Frontal cortex (tissue), 4 donors: ENCODE measurements at places on chromosomes 11 and 22.

DNA sequence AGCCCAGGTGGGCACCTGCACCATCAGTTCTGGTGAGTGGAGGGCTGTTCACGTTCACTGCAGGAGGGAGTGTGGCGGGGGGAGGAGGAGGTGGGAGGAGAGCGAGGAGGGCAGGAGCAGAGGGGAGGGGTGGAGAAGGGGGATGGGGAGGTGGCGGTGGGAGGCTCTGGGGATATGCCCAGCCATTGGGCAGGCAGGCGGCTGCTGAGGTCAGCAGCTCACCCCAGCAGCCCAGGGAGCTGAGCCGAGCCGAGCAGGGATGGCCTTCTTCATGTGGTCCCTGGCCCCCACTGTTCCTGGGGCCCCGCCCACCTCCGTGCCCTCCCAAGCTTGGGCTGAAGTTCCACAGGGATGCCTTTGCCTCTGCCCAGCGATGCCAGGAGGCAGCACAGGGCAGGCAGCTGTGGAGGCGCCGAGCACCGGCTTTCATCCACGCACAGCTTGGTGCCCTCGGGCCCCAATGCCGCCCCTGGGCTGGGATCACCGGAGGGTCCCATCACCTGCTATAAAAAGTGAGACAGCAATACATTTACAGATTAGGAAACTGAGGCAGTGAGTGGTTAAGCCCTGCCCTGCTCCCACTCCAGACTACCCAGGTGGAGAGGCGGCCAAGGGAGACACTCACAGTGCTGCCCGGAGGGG, 21.6 kb downstream of the RTN4R start:
- DNase-seq, result no peak

DNA sequence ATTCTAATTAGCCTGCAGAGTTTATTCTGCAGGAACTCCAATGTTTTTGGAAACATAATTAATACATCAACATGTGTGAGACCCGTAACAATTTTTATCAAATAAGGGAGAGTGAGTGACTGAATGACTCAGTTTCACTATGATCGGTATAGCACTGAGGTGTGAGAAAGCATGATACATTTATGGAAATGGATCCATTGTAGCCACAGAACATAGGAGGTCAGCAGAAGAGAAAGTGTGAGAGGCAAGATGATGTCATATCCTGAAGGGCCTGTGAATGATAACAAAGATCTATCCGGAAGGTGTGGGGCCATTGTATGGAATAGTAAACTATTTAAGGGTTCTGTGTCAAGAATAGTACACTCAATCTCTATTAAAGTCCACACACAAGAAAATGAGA, 1406.1 kb upstream of the TENM4 start:
- no peak for DNase-seq

DNA sequence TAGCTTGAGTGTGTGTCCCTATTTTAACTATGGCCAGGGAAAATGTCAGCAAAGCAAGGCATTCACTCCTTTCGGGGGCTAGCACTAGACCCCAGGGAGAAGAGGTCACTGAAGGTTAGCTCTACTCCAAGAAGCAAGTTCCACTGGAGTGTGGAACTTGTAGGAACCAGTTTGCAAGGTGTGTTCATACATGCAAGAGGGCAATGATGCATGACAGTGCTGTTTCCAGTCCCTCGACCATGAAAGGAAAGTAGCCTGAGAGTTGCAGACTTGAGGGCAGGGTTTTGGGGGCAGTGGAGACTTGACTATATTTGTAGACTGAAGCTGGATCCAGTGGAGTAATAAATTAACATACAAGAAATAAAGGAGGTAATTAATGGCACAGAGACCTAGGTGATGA, 21.6 kb upstream of the SLC36A4 start:
- no peak for DNase-seq

- peak; percentile 34 for DNase-seq
These were observed 25.8 kb upstream of the DAGLA start for GRCh38 chr11:61654397-61654829.

DNA sequence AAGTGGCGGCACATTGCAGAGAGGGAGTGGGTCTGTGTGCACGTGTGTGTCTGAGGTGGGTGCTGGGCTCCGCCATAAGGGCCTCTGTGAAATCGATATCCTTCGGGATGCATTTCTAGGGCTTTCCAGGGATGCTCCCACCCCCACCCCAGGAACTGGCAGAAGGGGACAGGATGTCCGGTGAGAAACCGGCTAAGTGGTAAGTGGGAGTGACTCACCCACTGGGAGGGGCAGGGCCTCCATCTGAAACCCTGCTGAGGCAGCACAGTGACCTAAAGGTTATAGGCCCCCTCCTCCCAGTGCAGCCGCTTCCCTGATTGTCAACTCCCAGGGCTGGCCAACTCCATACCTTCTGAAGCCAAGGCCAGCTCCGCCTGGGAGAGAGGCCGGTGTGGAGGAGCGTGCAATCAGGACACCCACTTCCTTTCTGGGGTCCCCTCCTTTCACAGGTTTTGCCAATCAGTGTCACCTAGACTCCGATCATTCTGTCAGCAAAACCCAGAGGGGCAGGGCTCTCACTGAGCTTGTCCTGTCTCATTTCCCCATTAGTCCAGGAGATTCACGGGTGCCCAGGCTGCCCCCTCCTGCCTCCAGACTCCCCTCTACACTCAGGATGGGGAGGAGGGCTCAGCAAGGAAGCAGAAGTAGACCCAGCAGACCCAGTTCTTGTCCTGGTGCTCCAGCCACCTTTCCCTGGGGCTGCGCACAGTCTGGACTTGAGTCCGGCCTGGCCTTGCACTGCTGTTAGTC, 44.5 kb downstream of the NECTIN1 start:
- no peak for DNase-seq

- no peak for DNase-seq
These were observed 16.9 kb downstream of the CAPN5 start for GRCh38 chr11:77083566-77084245.

DNA sequence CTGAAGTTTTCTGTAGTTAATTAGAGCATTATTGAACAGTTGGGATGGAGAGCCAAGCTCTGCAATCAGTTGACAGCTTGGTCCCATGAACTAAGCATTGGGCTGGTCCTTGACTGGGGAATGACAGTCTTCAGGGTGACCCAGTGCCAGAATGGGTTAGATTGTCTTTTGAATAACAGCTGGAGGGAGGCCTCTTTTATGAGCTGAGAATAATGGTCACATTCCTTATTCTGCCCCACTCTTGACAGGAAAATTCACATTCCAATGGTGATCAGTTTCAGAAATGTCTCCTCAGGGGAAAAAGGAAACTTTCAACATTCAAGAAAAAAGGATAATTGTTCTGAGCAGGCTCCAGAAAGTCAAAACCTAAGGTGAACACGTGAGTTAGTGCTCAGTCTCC, 113.9 kb downstream of the KIRREL3 start:
- no peak for DNase-seq

- DNase-seq, result peak; percentile 37
These were observed 19.6 kb downstream of the KCTD21 start for GRCh38 chr11:78168539-78169477.

DNA sequence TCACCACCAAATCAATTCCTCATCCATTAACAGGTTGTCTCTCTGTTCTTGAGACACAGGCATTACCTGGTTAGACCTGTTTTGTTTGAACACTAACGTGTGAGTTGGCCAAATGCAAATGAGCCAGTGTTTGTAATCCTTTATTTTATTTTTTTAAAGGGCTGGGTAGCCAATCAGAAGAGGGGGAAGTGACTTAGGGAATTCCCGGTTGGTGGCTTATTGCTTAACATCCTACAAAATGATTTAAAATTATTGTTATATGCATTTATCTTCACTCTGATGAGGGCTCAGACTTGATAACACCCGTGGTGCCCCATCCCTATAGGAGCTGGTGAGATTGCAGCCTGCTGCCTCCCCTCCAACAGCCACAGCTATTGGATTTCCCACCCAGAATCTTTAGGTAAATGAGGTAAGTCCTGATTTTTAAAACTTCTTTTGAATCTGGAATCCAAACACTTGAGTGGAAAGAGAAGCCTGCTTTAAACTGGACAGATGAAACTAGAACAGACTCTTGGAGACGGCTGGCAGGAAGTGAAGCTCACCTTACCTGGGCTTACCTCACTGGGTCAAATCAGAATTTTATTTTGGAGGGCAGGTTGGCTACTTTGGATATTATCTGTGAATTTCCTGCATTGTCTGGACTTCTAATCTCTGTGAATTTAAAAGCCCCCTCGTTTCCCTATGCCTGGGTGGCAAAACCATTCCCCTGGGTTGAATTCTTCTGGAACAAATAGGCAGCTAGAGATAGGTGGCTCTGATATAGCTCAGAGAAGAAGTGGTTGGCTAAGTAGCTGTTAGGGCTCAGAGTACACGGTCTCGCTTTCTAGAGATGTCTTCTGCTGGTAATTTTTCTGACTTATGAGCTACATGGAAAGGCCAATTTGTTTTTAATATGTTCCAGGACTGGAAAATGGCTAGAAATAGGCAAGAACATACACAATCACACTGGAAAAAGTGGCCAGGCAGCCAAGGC, at the start of gene EHF:
Gene EHF, plus strand, starts transcription at position 274 of the 973 bp plus-strand sequence. CDS start 21,538 bp downstream, outside the sequence.
- no peak for DNase-seq

DNA sequence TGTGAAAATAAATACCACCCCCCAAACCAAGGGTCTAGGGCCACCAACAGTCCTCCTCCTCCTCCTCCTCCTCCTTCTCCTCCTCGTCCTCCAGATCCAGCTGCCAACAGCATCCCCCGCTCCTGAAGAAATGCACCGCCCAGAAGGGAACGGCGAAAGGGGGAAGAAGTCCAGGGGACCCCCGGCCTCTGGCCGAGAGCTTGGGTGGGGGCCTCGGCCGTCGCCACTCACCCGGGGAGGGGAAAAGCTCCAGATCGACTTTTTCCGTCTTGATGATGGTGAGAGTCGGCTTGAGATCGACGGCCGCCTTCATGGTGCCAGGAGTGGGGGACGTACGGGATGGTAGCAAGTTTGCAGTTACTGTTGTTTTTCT, 65.7 kb downstream of the ETS1 start:
- DNase-seq, result no peak

- DNase-seq, result peak; percentile 26
These were observed 191.0 kb downstream of the NAV2 start for GRCh38 chr11:19903620-19904069.

GRCh38 chr11:56740886-56741285, 7.6 kb downstream of the OR9G4 start:
- DNase-seq, result no peak

DNA sequence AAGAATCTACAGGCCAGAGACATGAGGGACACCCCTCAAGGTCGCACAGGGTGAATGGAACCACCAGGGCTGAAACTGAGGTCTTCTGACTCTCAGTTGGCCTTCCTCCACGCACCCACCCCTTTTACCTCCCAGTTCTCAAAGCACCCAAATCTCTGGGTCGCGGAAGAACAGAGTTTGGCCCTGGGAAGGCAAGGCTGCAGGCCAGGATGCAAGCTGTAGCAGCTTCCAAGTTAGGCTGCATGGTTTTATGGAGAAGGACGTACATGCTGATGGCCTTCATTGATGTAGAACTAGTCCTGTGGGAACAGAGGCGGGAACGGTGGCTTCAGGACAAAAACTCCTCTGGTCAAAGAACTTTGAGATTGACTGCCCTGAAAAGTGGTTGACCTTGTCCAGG, 143.5 kb upstream of the B3GAT1 start:
- DNase-seq, result no peak

DNA sequence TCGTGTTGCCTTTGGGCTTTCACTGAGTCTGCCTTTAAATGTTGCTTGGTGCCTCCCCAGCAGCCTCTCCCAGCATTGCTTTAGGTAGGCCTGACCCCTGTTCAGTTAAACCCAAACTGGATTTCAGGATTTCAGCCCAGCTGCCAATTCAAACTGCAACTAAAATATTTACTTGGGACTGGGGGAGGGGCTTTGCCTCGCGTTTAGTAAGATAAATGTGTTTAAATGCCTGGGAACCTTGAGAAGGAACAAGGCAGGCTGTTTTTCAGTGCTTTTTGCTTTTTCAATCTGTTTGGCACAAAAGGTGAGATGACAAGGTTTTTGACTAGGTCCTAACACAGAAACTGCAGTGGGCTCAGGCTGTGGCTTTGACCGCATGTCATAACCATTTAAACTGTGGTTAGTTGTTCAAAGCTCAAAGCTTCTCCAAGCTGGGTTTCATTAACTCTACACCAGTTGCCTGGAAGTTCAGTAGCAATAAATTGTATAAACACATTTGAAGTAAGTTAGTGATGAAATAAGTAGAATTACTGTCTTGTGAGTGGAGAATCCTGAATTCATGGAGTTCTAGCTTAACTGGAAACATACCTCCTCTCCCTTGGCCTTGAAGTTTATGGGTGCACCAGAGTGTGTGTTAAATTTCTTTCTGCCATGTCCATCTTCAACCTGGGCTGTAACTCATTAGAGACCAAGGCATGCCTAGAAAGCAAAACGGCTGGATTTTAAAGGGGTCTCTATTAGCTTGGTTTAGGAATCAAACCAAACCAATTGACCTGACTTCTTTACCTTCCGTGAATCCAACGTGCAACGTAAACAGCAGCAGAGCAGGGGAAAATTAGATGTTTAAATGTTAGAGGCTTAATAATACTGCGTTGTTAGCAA, 3.6 kb downstream of the PKNOX2 start:
- DNase-seq, result no peak

GRCh38 chr11:126355324-126355925, at the start of gene ST3GAL4:
Gene ST3GAL4 (plus strand): TSS chr11:126355686. CDS start chr11:126406156, 50,470 bp downstream.
- peak; percentile 91 for DNase-seq

DNA sequence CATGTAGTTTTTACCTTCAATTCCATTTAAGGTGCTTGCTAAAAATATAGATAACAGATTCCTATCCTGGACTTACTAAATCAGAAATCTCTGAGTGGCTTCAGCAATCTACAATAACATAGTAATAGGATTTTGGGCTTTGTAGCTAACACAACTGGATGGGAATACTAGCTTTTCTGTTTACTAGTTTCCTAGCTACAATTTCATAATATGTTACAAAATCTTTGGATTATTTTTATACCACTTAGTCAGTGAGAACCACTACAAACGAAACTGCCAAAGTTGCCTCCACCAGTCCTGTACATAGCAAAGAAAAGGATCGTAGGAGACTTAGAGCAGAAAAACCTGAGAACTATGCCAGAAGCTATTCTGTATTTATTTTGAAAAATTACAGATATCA, 87.7 kb upstream of the ANO3 start:
- DNase-seq, result no peak

DNA sequence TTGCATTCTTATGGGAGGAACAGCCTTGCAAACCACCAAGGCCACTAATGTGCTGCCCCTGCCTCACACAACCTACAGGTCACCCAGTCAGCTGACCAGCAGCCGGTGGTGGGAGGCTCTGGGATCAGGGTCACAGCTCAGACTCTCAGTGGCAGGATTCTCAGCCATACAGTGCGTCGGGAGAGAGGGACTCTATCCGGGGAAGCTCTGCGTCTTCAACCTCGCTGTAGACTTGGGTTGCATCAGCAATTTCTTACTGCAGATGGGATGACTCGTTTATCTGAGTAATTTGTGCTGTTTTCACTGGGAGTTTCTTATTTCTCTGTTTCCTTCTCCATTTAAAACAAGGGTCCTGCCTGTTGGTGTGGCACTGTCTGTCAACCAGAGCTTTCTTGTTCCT, 257.7 kb downstream of the TBC1D22A start:
- DNase-seq, result no peak
